ENCODE measurements at places on chromosomes 4 and X.
A peak's percentile ranks its signal among the peaks of the same experiment; 100 is the strongest.

- DNase-seq, result no peak
These were observed 209.9 kb downstream of the PARM1 start for GRCh38 chr4:75142850-75143249.

DNA sequence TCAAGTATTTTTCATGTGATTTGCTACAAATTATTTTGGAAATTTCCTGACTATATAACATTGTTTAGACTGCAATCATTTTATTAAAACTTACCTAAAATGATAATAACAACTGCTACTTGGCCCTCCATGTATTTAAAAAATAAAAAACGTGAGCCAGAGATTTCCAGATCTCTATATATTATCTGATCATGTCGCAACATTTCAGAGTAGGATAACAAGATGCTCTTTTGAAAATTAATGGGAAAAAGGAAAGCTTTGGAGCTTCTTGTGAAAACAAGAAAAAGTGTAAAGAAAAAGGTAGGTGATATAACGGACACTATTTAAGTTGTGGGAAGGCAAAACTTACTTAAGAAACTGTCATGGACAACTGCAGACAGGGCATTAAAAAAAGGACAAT, 14.9 kb upstream of the MAB21L2 start:
- DNase-seq, result no peak

DNA sequence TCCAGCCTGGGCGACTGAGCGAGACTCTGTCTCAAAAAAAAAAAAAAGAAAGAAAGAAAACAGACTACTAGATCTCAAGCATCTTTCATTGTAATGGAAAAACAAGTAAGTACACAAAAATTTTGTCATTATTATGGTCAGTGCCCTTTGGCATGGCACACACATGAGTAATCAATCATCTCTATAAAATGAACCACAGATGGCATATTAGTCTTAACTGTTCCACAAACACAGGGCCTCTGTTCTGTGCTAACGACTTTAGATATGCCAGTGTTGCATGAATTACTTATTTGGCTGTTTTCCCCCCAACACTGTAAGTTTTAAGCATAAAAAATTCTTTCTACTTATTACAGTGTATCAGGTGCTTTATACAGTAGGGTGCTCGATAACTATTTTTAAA, 90.4 kb downstream of the COX7B2 start:
- no peak for DNase-seq

GRCh38 chr4:138301536-138301935, 59.4 kb upstream of the SLC7A11 start:
- DNase-seq, result no peak

- no peak for DNase-seq
These were observed 54.5 kb downstream of the CPLX1 start for GRCh38 chr4:771464-771863.

- no peak for DNase-seq
These were observed 309.8 kb downstream of the LDB2 start for GRCh38 chr4:16588651-16589050.

DNA sequence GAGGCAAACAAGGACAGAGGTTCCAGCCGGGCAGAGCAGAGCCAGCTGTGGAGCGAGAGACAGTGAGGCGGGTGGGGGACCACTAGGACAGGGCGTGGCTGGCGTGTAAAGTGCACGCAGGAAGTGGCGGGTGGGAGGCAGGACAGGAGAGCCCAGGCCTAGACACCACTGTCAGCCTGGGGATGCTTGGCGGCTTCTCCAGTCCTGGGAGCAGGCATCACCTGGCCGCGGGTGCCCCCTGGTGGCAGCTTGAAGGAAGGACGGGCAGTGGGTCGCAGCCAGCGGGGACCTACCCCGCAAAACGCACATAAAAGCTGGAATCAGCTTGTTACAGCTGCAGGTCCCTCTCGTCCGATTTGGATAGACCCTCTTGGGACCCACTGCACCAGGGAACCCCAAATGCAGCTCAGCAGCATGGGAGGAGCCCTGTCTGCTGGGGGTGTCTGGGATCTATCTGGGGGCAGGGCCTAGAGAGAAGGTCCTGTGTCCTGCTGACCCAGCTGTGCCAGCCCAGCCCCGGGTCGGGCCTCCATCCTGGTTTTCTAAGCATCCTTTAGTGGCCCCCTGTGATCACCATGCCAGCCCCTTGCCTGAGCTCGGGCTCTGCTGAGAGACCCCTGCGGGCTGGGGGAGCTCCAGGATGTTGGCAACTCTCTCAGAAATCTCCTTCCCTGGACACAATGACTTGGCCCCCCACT, 57.7 kb downstream of the WFS1 start:
- DNase-seq, result peak; percentile 35

DNA sequence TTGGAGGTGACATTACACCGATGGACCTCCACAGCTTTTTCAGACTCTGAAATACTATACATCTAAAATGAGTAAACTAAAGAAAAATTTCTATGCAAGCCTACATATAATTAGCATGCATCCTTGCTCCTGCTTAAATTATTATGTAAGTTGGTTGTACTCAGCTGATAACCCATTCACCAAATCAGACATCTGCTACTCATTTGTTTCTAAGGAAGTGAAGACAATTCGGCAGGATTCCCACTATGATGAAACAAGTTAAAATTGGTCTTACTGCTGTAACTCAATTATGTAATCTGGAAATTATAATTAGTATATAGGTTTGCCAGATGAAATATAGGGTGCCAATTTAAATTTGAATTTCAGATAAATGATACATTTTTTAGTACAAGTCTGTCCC, 59.5 kb upstream of the FGF13 start:
- no peak for DNase-seq

DNA sequence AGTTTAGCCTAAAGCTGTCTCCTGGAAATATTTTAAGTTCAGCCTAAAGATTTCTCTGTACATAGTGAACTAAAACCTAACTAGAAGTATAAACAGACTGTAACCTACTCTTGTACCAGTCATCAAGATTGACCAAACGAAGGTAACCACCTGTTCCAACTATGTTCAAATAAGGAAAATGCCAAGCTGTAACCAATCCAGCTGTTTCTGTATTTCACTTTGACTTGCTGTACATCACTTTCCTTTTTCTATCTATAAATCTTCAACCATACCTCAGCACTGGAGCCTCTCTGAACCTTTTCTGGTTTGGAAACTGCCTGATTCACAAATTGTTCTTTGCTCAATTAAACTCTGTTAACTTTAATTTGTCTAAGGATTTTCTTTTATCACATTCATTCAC, 3.1 kb upstream of the CYSLTR1 start:
- DNase-seq, result no peak

DNA sequence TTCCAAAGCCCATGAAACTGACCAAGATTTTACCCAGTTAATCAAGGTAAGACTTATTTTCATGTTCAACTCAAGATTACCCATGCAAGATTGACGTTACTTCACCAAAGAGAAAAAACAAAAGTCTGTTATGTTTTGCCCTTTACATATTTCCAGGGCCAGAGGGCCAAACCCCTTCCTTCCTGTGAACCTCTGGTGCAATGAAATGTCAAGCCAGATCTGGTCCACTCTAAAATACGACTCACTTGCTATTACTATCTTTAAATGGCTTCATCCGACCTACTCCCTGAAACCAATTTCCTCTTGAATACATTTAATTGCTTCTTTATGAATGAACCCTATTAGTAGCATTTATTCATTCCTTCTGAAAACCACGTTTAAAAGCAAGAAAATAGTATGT, 33.0 kb downstream of the TSPAN5 start:
- DNase-seq, result no peak

DNA sequence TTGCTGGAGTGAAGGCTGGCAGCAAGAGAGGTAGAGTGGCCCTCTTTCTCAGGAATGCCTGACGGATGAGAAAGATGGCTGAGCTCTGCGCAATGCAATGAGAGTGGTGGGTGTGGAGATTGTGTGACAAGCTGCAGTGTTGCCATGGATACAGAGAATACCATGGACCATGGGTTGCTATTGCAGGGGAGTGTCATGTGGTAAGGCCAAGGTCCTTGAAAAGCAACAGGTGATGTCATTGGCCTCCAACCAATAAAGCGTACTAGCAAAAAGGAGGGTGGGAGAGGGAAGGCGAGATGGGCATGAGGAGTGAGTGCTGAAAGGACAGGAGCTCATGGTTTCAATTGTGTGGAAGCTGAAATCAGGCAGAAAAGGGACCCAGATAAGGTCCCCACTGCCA, 1.8 kb downstream of the PNMA5 start:
- DNase-seq, result no peak

GRCh38 chr4:156512622-156513021, 459.0 kb downstream of the PDGFC start:
- DNase-seq, result no peak

GRCh38 chr4:94516067-94516466, 64.3 kb downstream of the PDLIM5 start:
- no peak for DNase-seq

DNA sequence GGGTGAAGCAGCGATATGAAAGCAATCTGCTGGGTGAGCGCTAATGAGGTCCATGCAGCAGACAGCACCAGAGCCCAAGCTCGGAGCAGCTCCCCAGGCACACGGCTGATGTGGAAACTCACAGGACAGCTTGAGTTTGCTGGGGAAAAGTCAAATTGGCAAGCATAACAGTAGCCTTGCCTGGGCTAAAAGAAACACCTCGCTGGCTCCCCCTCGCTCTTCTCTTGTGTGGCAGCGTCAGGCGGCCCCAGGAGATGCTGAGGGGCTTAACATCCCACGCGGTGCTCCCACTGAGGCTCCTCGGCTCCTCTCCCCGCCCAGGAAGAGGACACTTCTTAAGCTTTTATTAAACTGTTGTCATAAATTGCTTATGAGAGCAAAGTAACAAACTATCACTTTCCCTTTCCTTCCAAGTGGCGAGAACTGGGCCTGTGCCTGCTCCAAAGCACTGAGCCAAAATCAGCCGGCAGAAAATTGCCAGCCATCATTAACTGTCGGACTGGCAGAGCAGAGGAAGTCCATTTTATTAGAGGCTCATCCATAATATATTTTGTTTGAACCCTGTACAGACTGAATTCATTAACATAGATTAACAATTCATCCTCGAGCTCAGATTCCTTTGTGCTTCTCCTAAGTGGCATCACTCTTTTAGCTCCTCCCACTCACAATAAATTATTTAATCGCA, 111.4 kb downstream of the TSPAN5 start:
- no peak for DNase-seq

DNA sequence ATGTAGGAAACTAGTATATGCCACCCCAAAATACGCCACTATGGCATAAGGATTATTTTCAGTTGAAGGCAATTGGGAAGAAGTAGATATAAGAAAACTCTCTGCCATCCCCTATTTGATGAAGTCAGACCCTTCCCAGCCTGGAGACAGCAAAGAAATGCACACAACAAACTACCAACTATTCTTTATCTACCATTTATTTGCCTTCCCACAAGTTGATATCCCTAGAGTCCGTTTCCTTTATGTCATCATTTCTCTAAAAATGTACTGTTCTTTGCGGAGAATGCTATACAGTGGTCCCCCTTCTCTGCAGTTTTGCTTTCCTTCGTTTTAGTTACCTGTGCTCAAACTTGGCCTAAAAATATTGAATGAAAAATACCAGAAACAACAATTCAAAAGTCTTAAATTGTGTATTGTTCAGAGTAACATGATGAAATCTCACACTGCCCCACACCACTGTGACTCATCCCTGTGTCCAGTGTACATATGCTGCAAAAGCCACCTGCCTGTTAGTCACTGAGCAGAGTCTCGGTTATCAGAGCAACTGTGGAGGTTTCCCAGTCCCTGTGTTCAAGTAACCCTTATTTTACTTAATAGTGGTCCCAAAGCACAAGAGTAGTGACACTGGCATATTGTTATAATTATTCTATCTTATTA, 152.3 kb downstream of the WDFY3 start:
- DNase-seq, result no peak

DNA sequence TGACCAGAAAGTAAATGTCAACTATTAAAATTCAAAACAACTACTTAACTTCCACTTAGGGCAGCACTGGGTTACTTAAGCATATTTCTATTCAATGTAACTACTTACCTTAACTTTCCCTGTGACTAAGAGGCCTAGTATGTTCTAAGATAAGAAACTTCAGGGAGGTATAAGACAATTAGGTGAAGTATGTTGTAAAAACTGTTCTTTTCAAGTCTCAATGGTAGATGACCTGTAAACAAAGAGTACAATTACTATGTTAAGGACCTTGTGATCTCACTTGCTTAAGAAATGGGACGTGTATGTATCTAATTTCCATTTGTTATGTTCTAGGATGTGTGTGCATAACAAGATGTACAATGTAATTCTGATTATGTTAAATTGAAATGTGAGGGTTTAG, 960.5 kb downstream of the CCSER1 start:
- no peak for DNase-seq

GRCh38 chr4:51842167-51842553, 793 bp upstream of the DCUN1D4 start:
- peak; percentile 50 for DNase-seq

GRCh38 chr4:91057871-91058270, 930.7 kb downstream of the CCSER1 start:
- no peak for DNase-seq

- no peak for DNase-seq
These were observed 181.0 kb downstream of the AASDH start for GRCh38 chr4:56206258-56206657.

All from NCI-H526 (cell line).